ENCODE measurements at places on chromosomes 7 and 10.

- peak; percentile 47 for DNase-seq
Measured at GRCh38 chr7:100965723-100966541, 3.4 kb upstream of the MUC12 start.

DNA sequence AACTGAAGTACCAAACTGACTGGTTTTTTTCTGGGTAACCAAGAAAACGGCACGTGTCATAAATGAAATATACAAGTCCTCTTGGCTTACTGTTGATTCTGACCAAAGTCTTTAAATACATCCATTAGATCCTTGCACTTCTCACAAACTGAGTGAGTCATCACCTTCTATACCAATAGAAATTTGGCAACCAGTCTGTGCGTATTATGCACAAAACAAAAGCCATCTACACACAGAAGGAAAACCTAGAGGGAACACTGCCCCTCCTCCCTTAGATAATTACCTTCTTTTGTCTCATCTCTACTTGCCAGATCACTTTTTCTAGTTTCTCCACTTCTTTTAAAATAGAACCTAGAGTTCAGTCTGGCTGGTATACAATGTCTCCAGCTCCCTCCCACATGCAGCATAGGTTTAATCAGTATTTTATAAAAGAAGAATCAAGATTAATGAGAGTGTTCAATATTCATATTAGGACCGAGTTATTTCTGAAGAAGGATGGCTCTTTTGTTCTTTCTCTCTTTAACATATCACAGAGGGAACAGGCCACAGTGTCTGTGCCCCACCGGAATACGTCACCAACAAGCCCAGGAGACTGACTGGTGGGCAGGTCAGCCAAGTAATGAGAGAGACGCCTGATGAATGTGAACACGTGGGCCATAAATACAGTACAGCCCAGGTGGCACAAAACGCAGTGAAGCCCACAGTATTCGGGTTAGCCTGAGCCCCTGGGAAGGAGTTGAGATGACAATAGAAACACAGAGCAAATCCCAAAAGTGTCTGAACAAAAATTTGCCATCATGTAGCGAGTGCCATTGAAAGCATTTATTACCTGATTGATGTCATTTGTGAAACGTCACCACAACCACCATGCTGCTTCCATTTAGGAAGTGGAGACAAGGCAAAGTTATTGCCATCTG, 91.3 kb downstream of the KIAA1549 start:
- DNase-seq = peak; percentile 18

DNA sequence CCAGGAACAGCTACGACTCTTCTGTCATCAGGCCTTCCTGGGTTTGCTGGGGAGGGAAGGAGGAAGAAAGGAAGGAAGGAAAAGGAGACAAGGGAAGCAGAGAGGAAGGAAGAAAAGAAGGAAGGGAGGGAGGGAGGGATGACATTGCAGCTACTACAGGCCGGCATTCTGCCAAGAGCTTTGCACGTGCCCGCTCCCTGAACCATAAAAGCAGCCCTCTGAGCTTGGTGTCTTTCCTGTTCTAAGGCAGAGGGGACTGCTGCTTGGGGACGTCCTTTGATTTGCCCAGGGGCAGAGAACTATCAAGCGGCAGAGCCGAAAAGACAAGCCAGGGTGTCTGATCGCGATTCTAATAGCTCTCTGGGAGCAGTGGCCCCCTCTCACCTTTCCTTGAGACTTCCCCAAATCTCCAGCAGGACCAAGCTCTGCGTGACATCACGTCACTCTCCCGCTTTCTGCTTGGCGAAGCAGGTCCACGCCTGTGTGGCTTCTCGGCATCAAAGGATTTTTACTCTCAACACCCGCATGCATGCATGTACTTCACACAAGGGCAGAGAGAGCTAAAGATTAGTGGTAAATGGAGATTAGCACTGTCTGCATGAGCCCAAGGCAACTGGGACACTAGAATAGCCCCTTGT, 167.8 kb upstream of the AUTS2 start:
- DNase-seq = peak; percentile 62

DNA sequence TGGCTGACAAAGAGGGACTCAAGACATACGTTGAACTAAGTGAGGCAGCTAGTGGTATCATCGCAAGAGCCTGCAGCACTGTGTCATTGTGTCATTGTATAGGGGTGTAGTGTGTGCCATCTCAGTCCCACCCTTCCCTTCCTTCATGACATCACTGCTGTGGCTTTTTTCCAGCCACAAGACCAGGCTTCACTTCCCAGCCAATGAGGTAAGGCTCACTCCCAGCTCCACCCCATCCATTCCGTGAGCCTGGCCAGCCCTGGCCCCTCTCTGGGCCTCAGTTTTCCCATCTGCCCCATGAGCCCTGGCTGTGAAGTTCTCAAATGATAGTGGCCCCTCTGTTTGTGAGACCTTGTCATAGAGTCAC, 134.3 kb upstream of the ZMIZ1 start:
- peak; percentile 86 for DNase-seq

- no peak for DNase-seq
Measured at GRCh38 chr10:109348324-109348723, 575.0 kb downstream of the XPNPEP1 start.

GRCh38 chr10:95661818-95662217, 5.3 kb upstream of the ALDH18A1 start:
- DNase-seq = no peak

GRCh38 chr10:119339109-119339508, 131.7 kb downstream of the GRK5 start:
- no peak for DNase-seq

DNA sequence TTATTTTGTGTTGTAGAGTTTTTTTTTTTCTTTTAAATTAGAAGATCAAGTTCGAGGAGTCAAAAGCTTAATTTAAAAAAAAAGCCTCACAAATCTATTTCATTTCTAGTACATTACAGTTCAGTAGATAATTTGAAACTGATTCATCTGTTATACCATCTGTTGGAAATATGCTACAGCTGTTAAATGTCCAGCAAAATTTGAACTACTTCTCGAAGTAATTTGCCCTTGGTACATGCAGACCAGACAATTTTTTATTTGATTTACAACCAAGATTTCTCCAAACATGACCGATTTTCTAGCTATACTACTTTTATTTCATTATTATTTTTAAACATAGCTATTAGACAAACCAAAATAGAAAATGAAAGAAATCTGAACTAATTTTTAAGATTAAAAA, 647.9 kb downstream of the CNTNAP2 start:
- no peak for DNase-seq

- no peak for DNase-seq
Measured at GRCh38 chr10:72455889-72456595, 101.3 kb upstream of the DNAJB12 start.

GRCh38 chr7:149415391-149416071, 45.3 kb downstream of the ZNF777 start:
- peak; percentile 17 for DNase-seq

DNA sequence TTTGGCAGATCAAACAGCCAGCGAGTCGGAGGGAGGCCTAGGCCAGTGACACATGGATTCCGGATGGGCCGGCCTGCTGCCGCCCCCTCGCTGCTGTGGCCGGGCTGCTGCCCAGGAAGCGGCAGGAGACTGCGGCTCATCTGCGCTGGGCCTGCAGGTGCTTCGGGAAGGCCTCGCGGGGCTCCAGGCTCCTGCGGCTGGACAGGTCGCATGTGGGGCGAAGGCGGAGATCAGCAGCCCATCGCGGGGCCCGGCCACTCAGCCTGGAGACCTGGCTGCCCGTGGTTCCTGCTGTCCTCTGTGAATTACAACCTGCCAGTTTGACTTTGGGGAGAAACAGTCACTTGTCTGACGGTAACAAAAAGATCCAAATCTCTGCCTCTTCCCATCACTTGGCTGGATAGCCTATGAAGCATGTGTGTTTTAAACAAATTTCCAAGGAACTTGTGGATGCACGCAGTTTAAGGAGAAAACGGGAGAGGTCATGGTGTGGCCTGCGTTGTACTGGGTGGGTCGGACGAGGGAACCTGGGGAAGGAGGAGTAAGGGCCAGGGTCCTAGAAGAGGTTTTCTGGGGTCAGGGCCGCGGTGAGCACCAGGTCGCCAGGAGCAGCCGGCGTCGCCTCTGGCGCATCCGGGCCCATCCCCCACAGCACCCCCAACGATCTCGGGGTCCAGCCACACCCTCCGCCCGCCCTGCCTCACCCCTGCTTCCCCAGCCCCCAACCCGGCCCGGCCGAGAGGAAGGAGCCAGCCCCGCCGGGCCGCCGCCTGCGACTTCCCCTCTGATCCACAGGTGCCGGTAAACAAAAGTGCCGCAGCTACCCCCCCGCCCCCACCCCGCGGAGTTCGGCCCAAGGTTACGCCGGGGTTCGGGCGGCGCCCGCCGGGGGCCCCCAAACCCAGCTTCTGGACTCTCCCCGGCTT, 1.6 kb downstream of the SPOCK2 start:
- no peak for DNase-seq

Data from fibroblast of skin of scalp (primary cell).